ENCODE measurements at places on chromosomes 16 and 17.

DNA sequence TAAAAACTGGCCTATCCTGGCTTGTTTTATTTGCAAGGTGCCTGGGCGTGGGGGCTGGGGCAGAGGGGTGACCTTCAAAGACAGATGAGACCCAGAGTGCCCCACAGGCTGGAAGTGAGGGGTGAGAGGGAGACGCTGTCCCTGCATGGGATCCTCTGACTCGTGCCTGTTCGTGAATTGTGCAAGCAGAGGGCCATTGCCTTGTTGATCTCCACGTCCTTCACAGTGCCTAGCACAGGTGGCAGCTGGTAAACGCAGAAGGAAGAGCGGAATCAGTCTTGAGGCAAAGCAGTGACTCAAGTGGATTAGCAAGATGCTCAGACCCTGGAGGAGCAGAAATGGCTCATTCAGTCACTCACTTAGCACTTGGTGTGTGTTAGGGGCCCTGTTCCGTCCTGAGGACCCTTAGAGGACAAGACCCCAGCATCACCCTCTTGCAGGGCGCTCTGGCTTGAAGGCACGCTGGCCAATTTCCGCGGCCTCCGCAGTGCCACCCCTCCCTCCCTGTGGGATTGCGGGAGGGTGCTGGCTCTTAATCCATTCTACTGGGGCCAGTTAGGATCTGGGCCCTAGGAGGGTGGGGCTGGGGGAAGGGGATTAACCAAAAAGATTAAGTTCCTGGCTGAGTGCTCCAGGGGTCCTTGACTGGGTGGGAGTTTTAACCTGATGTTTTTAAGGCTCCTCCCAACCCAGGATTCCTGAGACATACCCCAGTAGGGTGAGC is 151.2 kb downstream of the CCDC182 start:
- DNase-seq: no peak

DNA sequence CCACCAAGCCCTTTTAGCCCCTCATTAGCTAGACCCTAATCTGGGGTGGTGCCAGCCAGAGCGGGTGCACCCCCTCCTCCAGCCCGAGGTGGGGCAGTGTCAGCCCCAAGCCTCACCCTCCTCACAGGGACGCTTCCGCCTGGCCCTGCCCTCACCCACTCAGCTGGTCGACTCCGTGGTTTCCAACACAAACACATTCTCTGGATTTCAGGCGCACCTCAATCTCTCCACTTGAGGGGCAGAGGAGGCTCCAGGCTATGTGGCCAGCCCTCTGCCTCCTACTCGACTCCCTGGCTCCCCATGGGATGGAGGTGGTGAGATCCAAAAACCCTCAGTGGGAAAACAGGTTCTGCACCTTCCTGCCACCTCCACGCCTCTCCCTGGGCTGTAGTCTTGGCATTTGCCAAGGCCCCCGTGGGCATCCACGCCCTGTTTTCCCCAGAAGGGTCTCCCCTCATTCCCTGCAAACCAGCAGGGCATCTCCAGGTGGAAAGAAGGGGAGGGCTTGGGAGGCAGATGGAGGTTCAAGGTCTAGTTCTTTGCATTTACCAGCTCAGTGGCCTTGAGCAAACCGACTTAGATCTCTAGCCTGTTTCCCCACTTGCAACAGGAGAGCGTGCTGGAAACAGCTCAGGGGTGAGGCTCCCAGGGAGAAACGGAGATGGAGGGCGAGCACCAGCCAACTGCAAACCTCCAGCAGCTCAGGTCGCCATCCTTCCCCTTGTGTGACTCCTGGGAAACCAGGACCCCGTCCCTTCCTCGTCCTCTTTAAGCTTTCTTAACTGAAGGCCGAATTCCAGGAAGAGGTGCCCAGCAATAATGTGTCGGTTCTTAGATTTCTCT is 1.7 kb downstream of the EMP2 start:
- no peak for DNase-seq

- DNase-seq: peak; percentile 53
Measured at GRCh38 chr16:12268606-12269005, 292.1 kb downstream of the SNX29 start.

DNA sequence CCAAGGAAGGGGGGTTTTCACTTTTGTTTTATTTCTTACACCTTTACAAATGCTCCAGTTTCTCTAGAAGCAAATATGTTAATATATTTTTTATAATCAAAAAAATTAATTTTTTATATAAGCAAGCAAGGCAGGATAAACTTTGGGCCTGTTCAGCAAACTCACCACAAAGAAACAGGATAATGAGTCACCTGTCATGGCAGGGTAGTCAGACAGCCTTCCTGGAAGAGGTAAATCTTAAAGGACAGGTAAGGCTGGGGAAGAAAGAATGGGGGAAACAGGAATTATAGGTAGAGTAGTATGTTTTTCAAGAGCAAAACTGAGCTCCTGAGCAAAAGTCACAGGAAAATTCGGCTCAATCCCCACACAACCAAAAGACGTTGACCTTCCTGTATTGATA is 186.3 kb upstream of the SOX9 start:
- no peak for DNase-seq

- DNase-seq: peak; percentile 41
Measured at GRCh38 chr16:67674851-67675578, 8.4 kb downstream of the C16orf86 start.

GRCh38 chr16:64659866-64660265 is 462.0 kb downstream of the CDH11 start:
- no peak for DNase-seq

Data from osteoblast (primary cell).